ENCODE measurements at places on chromosomes 7 and 10. TPM values are rescaled to one million over a fixed set of nuclear protein-coding genes. Genes with fewer than 3 reads are reported as not detected.

Gene GBF1
- 54.9 TPM for total RNA-seq

Gene HTR5A
- not detected for total RNA-seq

Gene TUBB8
- total RNA-seq, result not detected

Gene TCF7L2
- total RNA-seq, result 6.7 TPM

Gene PILRA
- total RNA-seq, result 0.40 TPM

Gene PBLD
- total RNA-seq, result 4.3 TPM

Gene AHCYL2
- 14.9 TPM for total RNA-seq

Gene OR2A1
- not detected for total RNA-seq

Gene ZC3HAV1L
- 31.3 TPM for total RNA-seq

Gene FXYD4
- total RNA-seq, result not detected

Gene TUBAL3
- 0.57 TPM for total RNA-seq

Gene NPC1L1
- not detected for total RNA-seq

Gene PNLIPRP2
- total RNA-seq, result not detected

Gene AGBL3
- total RNA-seq, result 2.9 TPM

Gene FAM237B
- not detected for total RNA-seq

Measured in thoracic aorta endothelial cell (primary cell).